Spleen (tissue), 13 donors: ENCODE measurements at places on chromosomes 12 and 14. TPM values are rescaled to one million over a fixed set of nuclear protein-coding genes. Genes with fewer than 3 reads are reported as not detected.

The SMARCC2 gene
- 97.0 TPM for total RNA-seq

The SIX6 gene
- total RNA-seq = not detected

GRCh38 chr12:14264316-14264715, 101.2 kb upstream of the ATF7IP start:
- no peak for DNase-seq

- peak; percentile 46 for DNase-seq
Observed at GRCh38 chr12:131390412-131391334, 320.2 kb upstream of the SFSWAP start.
